ENCODE measurements at places on chromosomes 12 and 14. TPM values are rescaled to one million over a fixed set of nuclear protein-coding genes. Genes with fewer than 3 reads are reported as not detected.
A peak's percentile ranks its signal among the peaks of the same experiment; 100 is the strongest.

DNA sequence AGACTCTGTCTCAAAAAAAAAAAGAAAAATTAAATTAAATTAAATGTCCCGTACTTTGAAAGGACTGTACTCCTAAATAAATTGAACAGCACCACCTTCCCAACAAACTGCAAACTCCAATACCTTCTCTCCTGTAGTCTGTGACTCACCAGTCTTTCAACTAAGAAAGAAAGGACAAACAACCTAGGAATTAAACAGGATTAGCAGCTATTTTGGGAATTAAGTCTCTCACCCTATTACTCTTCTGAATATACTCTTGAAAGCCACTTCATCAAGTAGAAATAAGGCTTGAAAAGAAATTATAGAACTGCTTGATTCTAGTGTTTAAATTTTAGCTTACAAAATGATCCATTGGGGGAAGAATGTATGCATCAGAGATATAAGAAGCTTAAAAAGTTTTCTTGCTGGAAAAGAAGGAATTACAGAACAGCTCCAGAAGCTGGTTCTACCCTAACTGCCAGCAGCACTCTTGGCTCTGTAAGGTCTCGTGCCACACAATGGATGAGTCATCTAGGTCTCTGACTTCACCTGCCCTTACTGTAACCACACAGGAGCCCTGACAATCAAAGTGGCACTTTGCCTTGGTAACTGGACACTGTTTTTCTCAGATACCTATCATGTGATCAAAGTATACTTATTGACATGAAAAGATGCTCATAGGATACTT lies 57.0 kb upstream of the CERS5 start:
- peak; percentile 90 for DNase-seq

DNA sequence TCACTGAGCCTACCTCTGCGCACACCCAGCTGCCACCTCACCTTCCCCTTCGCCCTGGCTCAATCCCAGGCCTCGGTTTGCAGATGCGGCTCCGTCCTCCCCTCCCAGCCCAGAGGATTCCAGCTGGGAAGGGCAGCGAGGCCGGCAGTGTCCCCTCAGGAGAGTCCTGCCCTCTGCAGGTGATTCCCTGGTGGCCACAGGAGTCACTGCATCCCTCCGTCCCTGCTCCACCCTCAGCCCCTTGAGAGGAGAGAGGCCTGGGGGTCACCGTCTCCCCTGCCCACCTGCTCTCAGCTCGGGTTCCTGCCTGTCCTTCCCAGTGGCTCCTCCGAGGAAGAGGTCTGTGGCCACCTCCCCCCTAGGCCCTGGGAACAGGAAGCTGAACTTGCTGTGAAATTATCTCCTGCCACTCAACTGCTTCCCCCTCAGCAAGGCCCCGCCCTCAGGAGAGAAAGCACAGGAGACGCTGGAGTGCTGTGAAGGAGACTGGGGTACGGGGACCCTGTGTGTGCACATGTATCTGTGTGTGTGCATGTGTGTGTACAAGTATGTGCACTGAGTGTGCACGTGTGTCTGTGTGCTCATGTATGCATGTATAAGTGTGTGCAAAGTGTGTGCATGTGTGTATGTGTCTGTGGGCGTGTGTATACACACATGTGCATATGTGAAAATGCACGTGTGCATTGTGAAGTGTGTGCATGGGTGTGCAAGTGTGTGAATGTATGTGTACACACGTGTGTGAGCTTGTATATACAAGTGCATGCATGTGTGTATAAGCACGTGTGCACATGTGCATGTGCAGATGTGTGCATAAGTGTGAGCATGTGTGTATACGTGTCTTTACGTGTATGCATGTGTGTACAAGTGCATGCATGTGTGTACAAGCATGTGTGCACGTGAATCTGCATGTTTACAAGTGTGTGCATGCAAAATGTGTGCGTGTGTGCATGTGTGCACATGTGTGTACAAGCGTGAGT lies 13.2 kb upstream of the GALNT9 start:
- DNase-seq = no peak

DNA sequence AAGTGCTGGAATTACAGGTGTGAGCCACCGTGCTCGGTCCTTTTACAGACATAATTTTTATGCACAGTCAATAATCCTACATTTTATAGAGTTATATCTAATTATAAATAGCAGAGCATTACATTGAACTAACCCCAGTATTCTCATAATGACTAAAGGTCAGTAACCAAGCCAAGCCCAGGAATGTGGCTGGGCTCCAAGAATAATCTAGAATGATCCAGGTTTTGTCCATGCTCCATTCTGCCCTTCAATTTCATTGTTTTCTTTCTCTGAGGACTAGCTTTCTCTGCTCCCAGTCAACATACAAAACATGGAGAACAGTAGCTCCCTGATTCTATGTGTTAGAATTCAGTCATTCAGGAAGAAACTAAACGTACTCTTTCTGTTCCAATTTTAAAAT lies 92.1 kb upstream of the KRR1 start:
- DNase-seq = no peak

Gene OR4K2
- total RNA-seq = not detected

Gene ENDOU
- total RNA-seq = not detected

GRCh38 chr12:46921048-46921763 lies 95.4 kb upstream of the SLC38A4 start:
- peak; percentile 79 for DNase-seq

GRCh38 chr12:11853126-11853525 lies 203.7 kb downstream of the ETV6 start:
- no peak for DNase-seq
